ENCODE measurements at places on chromosomes 11 and 22.
A peak's percentile ranks its signal among the peaks of the same experiment; 100 is the strongest.

DNA sequence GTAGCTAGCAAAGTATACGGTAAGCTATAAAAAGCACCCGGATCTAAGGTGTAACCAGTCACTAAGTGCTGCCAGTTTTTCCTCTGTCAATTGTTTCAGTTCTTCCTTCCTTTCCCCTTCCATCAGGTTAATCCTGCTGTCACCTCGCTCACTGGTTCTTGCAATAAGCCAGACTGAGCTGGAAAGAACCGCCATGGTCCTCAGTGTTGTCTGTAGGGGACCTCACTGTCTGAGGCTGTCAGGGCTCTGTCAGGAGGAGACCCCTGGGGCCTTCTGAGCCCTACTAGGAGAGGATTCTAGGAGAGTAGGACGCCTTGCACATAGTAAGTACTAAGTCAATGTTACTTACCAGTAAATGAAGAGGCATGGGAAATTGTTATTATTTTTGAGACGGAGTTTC is 1.4 kb upstream of the TBC1D22A start:
- no peak for DNase-seq

GRCh38 chr11:91922846-91923245 is 301.8 kb upstream of the FAT3 start:
- DNase-seq = no peak

GRCh38 chr11:130192845-130193267 is 33.3 kb downstream of the ST14 start:
- DNase-seq = no peak

DNA sequence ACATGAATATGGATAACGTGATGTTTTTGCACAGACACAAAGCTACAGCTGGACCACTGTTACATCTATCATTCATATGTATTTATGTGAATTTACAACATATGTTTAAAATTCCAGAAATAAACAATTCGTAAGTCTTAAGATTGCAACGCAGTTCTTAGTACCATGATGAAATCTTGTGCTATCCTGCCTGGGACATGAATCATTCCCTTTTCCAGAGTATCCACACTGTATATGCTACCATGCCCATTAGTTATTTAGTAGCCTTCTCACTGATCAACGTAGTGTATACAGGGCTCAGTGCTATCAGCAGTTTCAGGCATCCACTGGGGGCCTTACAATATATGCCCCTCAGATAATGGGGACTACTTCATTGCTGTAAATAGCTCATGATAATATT is 4.3 kb downstream of the ATL3 start:
- peak; percentile 84 for DNase-seq

- DNase-seq = peak; percentile 77
Measured at GRCh38 chr11:123430721-123431497, 840 bp downstream of the GRAMD1B start.

Measured in GM23248 (cell line).